ENCODE measurements at places on chromosomes 7 and 10.

DNA sequence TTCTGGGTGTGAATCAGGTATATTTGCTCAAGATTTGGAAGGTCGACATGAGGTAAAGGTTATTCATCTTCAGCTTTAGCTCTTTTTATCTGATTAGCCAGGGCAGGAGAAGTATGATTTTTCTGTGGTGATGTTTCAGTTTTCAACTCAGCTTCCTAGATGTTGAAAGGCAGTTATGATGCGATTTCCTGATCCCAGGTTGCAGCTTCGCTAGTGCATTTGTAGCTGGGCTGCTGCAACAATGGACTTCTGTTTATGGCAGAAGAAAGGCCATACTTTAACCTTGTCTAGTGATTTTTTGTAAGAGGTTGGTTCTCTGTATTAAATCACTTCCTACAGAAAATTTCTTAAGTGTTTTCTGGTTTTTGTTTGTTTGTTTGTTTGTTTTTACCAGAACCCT is 619.3 kb downstream of the AUTS2 start:
- no peak for DNase-seq

GRCh38 chr7:121397361-121397760 is 1.3 kb upstream of the FAM3C start:
- DNase-seq = no peak

DNA sequence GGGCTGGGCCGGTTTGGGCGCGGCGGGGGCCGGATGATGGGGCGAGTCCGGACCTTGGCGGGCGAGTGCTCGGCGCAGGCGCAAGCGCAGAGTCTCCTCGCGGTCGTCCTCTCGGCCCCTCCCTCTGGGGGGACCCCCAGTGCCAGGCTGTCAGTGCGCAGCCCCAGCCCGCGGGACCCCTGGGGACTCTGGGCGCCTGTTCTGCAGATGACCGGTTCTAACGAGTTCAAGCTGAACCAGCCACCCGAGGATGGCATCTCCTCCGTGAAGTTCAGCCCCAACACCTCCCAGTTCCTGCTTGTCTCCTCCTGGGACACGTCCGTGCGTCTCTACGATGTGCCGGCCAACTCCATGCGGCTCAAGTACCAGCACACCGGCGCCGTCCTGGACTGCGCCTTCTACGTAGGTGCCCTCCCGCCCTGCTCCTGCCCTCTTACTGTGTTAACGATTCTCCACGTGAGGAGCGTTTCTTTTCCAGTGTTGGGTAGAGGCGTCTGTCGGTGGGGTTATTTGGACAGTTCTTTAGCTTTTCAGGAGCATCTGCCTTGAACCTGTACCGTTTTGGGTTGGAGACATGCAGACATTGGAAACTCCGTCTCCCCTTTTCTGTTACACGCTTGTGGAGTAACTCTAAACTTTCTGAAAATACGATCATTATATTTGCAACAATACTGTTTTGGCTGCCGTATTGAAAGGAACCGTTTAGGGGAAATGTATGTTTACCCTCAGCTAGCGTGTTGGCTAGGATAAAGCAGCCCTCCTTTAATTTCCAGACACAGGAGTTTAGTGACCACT is 706 bp downstream of the BUB3 start:
- DNase-seq = no peak

DNA sequence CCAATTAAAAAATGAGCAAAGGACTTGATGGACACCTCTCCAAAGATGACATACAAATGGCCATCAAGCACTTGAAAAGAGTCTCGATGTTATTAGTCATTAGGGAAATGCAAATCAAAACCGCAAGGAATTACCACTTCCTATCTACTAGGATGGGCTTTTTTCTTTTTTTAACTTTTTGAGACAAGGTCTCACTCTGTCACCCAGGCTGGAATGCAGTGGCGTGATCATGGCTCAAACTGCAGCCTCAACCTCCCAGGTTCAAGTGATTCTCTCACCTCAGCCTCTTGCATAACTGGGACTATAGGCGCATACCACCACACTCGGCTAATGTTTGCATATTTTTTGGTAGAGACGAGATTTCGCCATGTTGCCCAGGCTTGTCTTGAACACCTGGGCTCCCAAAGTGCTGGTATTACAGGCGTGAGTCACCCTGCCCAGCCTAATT is 13.6 kb downstream of the NKX1-2 start:
- DNase-seq = no peak

GRCh38 chr7:68321076-68321639 is 1277.1 kb upstream of the AUTS2 start:
- no peak for DNase-seq

GRCh38 chr7:155384751-155385150 is 73.2 kb upstream of the EN2 start:
- DNase-seq = no peak

GRCh38 chr7:128167042-128167701 is 73.9 kb upstream of the LEP start:
- DNase-seq = no peak

- DNase-seq = no peak
Measured at GRCh38 chr10:113179265-113179664, 229.2 kb downstream of the TCF7L2 start.

DNA sequence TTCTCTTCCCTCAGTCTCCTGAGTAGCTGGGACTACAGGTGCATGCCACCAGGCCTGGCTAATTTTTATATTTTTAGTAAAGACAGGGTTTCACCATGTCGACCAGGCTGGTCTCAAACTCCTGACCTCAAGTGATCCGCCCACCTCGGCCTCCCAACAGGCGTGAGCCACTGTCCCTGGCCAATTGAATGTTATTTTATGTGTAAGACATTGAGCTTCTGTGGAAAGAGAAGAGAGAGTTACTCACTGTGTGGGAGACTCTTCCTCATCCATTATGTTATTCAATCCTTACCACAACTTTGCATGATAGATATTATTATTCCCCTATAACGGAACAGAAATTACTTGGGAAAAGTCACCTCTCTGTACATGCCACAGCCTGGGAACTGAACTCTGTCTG is 32.6 kb upstream of the MXI1 start:
- DNase-seq = no peak

DNA sequence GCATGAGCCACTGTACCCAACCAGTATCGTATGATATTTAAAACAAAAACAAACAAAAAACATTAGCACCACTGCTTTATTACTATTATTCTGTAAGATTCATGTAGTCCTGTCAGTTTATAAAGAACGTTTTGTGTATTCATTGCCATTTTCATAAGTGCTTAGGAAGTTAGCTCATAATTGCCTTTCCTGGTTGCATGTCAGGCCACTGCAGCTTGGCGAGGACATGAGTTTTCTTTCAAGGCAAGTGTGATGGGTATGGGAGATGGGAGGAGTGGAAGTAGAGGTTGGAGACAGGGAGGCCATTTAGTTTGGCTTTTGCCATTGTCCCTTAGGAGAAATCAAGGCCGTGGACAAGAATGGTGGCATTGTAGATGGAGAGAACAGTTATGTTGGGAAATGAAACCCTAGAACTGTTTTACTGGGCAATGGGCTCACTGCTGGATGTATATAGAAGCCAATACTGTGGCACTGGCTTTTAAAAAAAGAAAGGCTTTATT is 48.9 kb downstream of the TYW1 start:
- no peak for DNase-seq

- no peak for DNase-seq
Measured at GRCh38 chr7:43072530-43072929, 39.9 kb upstream of the HECW1 start.

DNA sequence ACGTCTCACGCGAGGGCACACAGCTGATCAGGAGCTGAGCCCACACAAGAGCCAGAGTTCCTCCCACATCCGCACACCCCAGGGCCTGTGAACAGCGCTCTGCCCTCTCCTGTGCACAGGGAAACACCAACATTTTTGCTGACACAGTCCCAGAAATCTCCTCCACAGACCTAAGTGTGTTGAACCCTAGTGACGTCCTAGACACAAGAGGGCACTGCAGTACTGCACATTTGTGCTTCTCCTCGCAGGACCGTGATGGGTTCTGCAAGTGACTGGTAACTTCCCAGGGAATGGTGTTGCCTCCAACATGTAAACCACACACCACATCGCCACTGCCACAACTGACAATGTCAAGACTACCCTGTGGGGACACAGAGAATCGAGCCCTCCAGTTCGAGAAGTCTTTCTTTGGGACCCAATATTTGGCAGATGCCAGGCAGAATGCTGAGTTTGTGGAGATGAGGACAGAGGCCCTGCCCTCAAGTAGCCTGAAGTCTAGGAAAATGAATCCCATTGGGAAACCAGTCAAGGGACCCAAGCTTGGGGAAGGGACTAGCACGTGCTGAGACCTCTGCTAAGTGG is 170.3 kb downstream of the PAXIP1 start:
- no peak for DNase-seq

- DNase-seq = no peak
Measured at GRCh38 chr7:25550149-25550548, 321.9 kb upstream of the NPVF start.
